SK-N-SH treated with all-trans-retinoic acid at 6 μM for 48 hours (cell line): ENCODE measurements at places on chromosomes 6 and 20.

DNA sequence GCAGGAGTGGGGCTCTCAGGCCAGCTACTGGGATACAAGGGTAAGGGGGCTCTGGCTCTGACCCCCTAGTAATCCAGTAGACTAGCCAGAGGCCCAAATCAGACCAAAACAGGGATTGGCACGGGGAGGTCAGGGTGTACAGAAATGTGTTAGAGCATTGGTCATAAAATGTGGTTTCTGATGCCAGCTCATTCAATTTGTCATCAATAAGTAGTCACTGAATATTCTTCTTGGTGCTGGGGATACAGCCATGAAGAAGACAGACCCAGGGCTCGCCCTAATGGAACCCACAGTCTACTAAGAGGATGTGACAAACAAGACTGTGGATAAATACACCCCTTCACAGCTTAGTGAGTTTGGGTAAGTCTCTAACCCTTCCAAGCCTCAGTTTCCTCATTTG lies 11.1 kb downstream of the MAP1LC3A start:
- ATAC-seq = no peak

DNA sequence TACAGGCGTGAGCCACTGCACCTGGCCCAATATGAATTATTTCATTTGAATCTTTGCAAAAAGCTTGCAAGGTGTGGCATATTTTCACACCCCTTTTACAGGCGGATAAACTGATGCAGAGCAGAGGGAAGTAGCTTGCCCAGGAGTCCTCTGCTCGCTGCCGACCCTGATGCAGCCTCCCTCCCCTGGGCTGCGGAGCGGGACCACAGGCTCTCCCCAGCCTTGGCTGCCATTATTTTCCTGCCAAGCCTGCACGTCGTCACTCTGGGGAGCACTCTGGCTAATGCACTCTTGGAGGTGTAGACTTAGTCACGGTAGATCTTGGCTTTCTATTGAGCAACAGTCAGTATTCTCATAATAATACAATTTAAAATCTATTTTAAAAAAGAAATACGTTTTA lies 34.8 kb upstream of the DACT2 start:
- ATAC-seq = no peak

DNA sequence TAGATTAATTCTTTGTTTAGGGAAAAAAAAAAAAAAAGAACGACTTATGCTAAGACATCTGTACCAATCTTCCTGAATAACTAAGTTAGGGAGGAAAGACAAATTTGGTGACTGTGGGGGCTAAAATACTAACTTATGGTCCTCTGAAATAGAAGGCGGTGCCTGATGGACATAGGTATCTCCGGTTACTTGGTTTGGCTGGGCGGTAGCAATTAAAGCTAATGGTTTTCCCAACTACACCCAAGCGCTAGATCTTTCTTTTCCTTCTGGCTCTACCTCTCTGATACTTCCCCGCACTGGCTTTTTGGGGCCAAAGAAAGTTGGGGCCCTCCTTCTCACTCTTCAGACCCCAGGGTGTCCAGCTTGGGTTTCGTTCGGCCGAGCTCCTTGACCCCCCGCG lies 1.0 kb upstream of the RBM24 start:
- ATAC-seq = no peak

GRCh38 chr6:16822975-16823717 lies 61.9 kb upstream of the ATXN1 start:
- ATAC-seq = no peak

GRCh38 chr6:77097940-77098339 lies 365.4 kb downstream of the HTR1B start:
- no peak for ATAC-seq

- no peak for ATAC-seq
Observed at GRCh38 chr6:151025076-151025475, 159.6 kb downstream of the MTHFD1L start.

DNA sequence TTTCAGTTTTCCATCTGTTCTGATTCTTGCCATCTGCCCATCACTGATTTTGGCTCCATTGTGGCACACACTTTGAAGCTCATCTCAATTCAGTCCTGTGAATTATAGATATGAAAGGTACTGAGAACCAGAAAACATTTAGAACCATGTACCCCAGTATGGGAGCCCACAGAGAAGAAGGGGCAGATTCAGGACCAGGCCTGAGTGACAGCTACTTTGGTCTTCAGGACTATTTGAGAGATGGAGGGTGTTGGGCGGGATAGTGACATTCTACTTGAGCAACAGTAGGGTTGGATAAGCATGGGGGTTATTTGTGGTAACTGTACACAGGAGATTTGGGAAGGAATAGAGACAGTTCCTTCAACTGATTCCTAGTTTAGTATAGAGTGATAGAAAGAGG lies 259.2 kb upstream of the MANEA start:
- no peak for ATAC-seq

- ATAC-seq = no peak
Observed at GRCh38 chr6:115971785-115972184, 88.9 kb downstream of the FRK start.

GRCh38 chr20:37852666-37853065 lies 50.3 kb upstream of the VSTM2L start:
- ATAC-seq = no peak
